Occipital lobe (tissue), 3 donors: ENCODE measurements at places on chromosomes 12 and 14.

DNA sequence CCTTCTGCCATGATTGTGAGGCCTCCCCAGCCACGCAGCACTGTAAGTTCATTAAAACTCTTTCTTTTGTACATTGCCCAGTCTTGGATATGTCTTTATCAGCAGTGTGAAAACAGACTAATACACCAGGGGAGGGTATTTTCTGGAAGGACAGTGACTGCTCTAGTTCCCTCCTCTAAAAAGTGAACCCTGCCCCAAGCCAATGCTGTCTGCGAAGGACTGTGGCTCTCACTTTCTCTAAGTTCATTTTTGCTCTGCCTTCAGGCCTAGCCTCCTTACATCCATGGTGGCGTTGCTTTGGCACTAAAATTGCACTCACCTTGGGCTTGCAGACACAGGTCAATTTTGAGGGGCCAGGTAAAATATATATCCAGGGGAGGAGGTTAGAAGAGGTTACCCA lies 323.0 kb downstream of the VRK1 start:
- no peak for DNase-seq

GRCh38 chr14:60171690-60172089 lies 6.5 kb upstream of the DHRS7 start:
- no peak for DNase-seq

DNA sequence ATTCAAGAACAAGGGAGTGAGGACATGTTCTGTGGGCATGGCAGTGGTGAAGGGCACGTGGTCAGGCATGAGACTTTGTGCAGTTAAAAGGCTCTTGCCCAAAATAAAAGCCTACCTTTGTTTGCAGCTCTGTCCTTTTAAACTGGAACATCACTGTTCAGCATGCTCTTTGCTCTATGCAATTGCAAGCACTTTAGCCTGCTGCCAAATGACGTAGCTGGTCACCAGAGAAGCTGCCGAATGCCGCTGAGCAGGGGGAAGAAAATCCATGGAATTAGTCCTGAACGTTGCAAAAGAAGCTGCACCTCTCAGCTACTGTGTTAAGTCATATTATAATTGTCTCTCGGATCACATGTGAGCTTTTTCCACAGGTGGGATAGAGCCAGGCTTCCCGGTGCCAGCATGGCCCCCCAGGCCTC lies 176.3 kb upstream of the DIO2 start:
- no peak for DNase-seq

DNA sequence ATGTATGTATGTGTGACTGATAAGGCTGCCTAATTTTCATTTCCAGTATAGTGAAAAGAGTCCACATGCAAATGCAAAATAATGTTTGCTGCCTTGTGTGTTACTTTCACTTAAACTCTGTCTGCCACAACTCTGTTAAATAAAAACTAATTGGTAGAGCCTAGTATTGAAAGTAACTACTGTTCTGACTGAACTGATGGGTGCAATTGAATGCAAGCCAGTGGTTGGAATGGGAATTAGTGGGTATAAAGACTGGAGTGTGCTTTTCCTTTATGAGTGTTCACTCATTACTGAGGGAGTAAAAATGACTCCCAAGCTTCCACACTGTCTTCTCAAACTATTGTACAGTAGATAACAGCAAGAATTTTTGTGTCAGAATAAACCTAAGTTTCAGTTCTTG lies 571.0 kb downstream of the TMTC2 start:
- no peak for DNase-seq

GRCh38 chr12:102437511-102437910 lies 42.9 kb downstream of the IGF1 start:
- DNase-seq: no peak

DNA sequence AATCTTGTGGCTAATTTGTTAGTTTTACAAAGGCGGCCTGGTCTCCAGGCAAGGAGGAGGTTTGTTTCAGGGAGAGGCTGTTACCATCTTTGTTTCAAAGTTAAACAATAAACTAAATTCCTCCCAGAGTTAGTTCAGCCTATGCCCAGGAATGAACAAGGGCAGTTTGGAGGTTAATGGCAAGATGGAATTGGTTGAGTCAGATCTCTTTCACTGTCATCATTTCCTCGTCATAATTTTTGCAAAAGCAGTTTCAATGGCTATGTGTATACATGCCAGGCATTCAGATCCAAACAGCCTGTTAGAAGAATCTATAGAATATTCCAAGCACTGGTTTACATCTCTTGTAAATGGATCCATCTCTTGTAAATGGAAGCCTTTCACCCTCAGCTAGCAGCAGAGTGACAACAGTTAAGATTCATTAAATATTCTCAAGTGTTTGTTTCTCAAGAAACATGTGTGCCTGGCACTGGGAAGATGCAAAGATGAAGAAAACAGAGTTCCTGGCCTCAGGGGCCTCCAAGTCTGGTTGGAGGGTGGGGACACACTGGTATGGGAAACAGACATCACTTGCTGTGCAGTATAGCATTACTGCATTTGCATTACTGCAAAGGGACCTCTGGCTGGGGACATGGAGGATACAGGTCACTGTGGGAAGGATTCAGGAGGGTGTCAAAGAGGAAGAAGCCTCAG lies 65.8 kb downstream of the RIN3 start:
- no peak for DNase-seq

DNA sequence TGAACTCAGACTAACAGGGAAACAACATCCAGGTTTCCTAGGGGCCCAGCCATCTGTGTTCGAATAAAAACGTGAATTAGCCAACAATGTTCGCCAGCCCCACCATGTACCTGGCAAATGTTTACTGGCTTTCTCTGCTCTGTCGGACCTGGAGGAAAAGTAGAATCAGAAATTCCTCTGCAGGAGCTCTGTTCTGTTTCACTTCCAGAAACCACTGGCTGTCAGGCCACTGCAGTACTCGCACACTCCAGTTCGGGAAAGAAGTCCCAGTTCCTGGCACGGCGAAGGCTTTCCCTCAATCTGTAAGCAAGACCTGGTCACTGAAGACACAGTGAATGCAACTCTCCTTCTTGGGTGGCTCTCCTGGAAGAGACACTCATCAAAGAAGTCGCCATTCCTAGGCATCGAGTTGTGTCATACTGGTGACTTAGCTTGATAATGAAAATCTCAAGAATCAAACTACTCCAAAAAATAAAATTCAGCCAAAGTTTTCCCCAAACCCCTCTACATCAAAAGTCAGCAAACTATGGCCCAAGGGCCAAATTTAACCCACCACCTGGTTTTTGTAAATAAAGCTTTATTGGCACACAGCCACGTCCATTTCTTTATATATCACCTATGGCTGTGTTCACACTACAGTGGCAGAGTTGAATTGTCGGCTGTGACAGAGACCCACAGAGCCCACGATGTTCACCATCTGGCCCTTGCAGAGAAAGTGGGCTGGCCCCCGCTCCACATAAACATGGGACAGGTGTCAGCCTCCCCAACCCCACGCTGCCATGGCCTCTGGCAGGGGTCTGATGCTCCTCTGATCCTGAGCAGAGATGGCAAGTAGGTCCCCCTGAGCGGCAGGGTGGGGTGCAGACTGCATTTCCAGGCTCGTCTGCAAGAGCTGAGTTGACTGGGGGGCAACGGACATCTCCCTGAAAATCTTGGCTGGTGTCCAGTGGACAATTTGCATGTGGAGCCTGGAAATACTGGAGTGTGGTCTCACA lies 189.2 kb upstream of the DIO3 start:
- no peak for DNase-seq

GRCh38 chr12:10331642-10332239 lies 24.1 kb downstream of the KLRD1 start:
- DNase-seq: no peak

GRCh38 chr14:93989939-93990338 lies 7.2 kb upstream of the CCDC197 start:
- DNase-seq: no peak

- DNase-seq: no peak
Observed at GRCh38 chr12:131990066-131990979, 40.6 kb downstream of the EP400 start.

GRCh38 chr12:131087991-131088700 lies 134.4 kb downstream of the ADGRD1 start:
- no peak for DNase-seq

DNA sequence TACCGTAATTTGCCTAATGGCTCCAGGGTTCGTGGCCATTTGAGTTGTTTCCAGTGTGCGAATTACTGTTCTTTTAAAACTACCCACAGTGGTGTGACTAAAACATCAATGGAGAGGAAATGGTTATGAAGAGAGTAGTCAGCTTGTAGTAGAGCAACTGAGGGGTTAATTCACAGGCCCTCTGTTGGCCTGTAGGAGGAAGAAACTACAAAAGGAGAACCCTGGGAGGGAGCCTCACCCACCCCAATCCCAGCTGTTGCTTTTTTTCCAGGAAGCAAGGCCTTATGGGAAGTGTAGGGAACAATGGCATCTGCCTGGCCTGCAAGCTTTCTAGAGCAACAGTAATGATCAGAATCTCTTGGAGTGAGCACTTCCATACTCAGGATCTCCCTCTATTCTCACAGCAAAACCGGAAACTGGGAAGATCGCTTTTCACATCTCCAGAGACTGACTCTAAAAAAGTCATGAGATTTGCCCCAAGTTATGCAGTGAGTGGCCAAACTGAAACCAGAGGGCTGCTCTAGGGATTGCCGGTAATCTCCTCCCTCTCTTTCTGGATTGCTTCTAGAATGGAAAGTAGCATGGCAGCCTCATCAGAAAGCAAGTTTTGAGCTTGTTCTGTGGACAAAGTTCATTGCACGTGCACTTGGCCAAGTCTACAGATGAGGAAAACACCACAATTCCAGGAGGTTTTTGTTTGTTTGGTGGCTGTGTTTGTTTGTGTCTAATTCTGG lies 125.3 kb upstream of the PWP1 start:
- DNase-seq: no peak

GRCh38 chr12:90303771-90304170 lies 595.1 kb upstream of the ATP2B1 start:
- DNase-seq: no peak

DNA sequence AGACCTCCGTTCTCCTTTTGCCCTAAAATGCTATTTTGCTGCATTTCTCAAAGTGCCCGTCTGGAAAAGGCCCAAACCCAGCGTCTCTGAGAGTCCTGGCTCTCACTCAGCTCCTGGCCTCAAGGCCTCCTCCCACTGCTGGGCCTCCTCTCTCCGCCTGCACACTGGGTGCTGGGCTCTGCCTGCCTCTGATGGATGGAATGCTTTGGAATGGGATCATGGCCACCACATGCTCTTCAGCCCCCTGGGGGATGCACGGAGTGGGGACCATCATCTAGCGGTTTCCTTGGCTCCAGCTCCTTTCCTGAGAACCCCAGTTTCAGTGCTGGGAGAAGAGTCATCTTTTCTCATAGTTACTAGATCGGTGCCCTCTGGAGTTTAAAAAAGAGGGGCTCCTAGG lies 65.2 kb downstream of the KDM2B start:
- no peak for DNase-seq

GRCh38 chr12:27550653-27550975 lies 26.6 kb downstream of the PPFIBP1 start:
- DNase-seq: no peak

GRCh38 chr14:49970474-49971147 lies 77.7 kb downstream of the ARF6 start:
- no peak for DNase-seq

DNA sequence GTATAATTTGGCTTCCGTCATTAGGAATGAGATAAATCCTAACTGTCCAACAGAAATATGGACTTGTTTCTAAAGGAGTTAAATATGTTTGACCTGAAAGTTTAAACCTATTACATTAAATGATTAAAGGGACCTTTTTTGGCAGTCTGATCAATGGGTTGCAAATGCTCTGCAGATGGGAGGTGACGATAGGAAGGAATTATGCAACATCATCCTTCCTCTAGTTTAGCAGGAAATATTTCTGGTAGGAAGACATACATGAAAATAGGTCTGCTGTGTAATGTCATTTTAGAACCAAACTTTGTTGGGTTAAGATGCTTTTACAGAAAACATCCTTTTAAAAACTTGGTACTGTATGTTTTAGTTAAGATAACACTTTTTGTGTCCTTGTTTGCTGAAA lies 2.6 kb downstream of the LRRC10 start:
- DNase-seq: no peak

GRCh38 chr12:54984658-54985376 lies at the start of gene TESPA1:
TSS of gene TESPA1 (minus strand) at chr12:54984762. CDS start at chr12:54974562, 10,200 bp downstream.
- no peak for DNase-seq

DNA sequence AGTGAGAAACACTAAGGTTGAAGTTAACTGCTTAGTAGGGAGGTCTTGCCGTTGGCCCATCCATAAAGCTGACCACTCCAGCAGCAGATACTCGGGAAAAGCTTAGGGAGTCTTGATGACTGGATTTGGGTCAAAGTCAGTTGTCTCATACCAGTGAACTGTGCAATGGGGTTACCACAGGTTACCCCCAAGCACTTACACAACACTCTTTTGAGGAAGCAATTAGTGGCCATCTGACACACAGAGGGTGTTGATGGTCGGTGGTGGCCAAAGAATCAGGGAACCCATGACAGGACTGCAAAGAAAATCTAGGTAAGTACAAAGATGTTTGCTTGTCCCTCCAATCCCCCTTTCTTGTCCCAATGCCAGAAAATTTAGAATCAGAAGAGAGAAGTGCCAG lies 410.2 kb downstream of the APAF1 start:
- DNase-seq: no peak

DNA sequence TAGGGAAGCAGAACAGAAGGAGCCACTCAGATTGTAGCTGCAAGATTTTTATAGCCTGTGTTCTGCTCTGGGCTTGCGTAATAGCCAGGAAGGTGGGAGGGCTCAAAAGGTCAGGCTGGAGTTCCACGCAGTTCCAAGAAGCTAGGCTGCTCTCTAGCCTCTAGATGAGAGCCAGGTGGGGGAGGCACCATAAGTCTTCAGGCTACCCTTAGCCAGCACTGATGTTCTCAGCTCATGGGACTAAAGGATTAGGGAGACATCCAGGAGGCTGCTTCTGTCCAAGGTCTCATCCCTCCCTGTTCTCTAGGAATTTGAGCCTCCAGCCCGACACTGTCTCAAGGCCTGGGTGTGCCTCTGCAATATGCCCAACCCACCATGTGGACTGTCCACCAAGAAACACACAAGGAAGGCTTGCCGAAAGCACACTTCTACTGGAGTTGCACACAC lies 1.7 kb downstream of the LMBR1L start:
- DNase-seq: no peak

GRCh38 chr12:104219908-104220404 lies 4.4 kb downstream of the TXNRD1 start:
- no peak for DNase-seq

GRCh38 chr14:39426605-39427004 lies 5.6 kb downstream of the FBXO33 start:
- no peak for DNase-seq

- DNase-seq: no peak
Observed at GRCh38 chr12:15706010-15706676, 83.0 kb downstream of the EPS8 start.

- DNase-seq: no peak
Observed at GRCh38 chr14:30209136-30209535, 281.5 kb upstream of the PRKD1 start.
